ENCODE measurements at places on chromosomes 12 and 14.

DNA sequence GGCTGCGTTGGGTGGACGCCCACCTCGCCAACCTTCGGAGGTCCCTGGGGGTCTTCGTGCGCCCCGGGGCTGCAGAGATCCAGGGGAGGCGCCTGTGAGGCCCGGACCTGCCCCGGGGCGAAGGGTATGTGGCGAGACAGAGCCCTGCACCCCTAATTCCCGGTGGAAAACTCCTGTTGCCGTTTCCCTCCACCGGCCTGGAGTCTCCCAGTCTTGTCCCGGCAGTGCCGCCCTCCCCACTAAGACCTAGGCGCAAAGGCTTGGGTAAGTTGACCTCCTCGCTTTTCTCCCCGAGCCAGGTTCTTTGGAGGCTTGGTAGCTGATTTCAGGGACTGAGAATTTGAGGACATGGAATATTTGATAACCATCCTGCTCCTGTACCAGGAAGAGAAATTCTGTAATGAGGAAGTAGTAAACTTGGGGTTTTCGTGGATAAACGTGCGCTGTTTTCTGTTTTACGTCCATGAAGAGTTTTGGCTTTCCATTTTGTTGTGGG lies 530 bp downstream of the APAF1 start:
- no peak for DNase-seq

- no peak for DNase-seq
These were observed 296.2 kb downstream of the GPHN start for GRCh38 chr14:66804141-66804540.

DNA sequence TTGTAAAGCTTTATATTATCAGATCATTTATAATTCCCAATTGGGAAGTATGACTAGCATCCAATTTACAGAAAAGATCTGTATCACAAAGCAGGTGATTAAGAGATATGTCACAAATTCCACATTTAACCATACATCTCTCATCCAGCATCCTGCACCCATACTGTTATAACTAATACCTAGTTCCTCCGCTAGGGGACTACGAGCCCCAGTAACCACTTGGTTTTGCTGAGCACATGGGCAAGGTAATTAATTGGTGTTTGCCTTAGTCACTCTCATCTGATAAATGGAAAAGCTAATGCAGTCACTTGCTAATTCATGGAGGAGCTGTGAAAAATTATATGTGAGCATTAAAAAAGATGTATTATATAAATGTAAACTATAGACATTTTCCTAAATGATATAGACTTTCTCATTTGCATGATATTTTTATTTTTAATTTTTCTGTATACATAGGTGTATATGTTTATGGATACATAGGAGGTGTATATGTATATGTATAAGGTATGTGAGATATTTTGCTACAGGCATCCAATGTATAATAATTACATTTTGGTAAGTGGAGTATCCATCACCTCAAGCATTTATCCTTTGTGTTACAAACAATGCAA lies 1031.8 kb downstream of the GALC start:
- DNase-seq, result no peak

GRCh38 chr14:71651228-71651627 lies 281.0 kb upstream of the RGS6 start:
- peak; percentile 84 for DNase-seq

DNA sequence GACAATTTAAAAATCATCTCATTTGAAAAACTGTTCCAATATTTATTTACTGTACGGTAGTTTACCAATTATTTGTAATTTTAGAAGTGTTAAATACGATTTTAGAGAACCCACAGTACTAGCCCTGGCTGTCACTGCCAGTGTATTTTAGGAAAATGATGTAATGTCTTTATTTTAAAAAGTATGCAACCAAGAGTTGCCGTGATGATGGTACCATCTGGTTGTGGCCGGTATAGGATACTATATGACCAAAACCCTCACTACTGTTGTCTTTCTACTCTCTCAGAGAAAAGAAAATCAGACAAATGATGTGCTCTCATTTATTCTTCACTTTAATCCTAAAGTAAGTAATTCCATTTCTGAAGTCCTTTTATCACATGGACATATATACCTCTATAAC lies 395.0 kb downstream of the FOXG1 start:
- peak; percentile 26 for DNase-seq

All from hindlimb muscle (tissue), 1 donor.